ENCODE measurements at places on chromosomes 6 and 20.

DNA sequence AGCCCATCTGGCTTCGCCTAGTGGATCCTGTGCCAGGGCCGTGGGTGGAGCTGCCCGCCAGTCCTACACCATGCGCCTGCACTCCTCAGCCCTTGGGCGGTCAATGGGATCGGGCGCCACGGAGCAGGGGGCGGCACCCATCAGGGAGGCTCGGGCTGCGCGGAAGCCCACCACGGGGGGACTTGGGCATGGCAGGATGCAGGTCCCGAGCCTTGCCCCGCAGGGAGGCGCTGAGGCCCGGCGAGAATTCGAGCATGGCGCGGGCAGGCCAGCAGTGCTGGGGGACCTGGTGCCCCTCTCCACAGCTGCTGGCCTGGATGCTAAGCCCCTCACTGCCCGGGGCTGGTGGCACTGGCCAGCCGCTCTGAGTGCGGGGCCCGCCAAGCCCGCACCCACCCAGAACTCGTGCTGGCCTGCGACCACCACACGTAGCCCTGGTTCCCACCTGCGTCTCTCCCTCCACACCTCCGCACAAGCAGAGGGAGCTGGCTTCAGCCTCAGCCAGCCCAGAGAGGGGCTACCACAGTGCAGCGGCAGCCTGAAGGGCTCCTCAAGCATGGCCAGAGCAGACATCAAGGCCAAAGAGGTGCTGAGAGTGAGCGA lies 52.4 kb downstream of the ROS1 start:
- DNase-seq, result no peak

DNA sequence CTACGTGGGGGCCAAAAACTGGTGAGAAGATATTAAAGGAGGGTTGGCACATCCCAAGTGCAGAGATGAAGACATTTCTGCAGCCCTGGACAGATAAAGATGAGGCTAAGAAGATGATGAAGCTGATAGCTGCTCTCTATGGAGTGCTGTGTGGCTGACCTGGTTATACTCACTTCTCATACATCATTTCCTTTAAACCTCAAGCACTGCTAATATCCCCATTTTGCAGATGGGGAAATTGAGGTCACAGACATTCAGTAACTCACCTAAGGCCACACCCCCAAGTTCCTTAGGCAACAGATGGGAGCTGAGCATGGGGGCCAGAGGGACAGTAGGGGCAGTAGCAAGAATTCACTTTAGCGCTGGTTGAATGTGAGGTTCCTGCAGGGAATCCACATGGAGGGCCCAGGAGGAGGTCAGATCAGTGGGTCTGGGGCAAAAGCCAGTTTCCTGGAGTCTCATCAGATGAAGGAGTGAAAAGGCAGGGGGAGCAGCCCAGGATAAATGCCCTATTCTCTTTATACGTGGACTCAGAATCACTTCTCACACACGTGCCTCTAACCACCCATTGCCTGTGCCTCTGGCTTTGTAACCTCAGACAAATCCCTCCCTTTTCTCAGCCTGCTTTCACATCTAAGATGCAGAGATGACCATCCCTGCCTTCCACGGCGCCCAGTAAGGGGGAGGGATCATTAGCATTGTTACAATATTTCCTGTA lies 125.8 kb downstream of the NFATC2 start:
- DNase-seq, result no peak

DNA sequence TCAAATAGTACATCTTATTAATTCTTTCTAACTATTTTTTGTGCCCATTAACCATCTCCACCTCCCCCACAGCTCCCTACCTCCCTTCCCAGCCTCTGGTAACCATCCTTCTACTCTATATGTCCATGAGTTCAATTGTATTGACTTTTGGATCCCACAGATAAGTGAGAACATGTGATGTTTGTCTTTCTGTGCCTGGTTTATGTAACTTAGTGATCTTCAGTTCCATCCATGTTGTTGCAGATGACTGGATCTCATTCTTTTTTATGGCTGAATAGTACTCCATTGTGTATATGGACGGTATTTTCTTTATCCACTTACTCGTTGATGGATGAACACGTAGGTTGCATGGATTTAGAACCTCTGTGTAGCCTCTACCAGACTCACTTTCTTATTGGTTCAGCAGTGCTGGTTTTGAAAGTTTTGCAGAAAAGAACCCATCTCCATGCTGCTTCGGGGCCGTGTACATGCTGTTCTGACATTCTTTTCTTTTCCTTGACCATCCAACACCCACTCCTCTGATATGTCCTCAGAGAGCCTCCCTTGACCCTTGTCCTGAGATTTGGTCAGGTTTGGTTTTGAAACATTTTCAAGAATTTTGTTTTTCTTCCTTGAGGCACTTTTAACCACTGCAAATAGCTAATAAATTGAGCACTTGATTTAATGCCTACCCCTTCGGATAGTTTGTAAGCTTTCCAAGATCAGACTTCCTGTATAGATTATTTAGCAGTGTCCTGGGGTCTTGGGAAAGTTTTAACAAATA lies 231.2 kb upstream of the ZFP64 start:
- no peak for DNase-seq

- DNase-seq, result no peak
These were observed 680.2 kb upstream of the MMS22L start for GRCh38 chr6:97963193-97963592.

GRCh38 chr6:52540286-52540902 lies 36.5 kb downstream of the TRAM2 start:
- DNase-seq, result no peak

- no peak for DNase-seq
These were observed 14.7 kb downstream of the CEP43 start for GRCh38 chr6:167013946-167014345.

DNA sequence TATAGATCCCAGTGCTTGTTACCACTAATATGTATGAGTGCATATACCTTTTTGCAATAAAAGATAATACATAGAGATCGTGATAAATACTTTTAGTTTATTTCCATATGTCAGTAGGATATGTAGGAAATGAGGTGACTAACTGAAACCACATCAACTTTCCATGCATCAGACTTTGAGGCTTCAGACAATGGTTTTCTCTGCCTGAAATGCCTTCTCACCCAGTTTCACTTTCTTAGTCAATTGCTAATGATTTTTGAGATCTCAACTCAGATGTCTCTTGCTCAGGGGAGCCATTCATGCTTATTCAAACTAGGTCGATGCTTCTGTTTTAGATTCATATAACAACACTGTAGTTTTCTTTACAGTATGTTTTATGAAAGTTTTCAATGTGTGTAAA lies 626.6 kb upstream of the ADGRB3 start:
- no peak for DNase-seq

DNA sequence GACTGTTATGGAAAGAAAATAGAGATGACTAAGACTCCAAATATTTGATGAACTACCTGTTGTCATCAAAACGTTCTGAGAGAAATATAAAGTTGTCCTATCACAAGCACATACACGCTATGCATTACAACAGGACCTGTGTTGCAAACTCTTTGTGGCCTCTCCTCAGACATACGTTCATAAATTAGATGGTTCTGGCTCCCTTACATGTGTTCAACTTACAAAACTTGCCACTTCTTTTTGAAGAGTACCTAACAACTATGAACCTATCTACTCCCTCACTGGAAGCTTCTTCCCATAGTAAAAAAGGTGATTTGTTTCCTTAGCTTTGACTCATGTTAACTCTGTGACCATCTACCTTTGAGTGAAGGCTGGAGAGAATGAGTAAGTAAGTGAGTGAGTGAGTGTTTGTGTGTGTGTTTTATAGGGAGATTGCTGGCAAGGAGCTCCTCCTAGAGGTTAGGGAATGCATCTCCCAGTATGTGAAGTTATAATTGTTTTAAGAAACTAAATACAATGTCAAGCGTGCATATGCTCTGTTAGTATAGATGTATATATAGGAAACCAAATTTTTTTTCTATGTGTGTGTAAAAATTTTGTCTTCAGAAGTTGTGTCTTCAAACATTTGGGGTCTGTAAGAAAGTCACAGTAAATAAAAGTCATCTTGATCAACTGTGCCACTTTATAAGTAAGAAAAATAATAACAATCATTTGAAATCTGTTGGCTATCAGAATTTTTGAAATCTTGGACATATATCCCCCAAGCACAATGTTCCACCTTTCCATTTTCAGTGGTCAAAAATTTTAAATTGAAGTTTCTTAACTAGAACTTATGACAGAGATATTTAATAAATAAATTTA lies 1211.1 kb upstream of the GJE1 start:
- DNase-seq, result no peak

GRCh38 chr20:29079769-29080690 lies 2177.4 kb upstream of the DEFB115 start:
- DNase-seq, result peak; percentile 7

DNA sequence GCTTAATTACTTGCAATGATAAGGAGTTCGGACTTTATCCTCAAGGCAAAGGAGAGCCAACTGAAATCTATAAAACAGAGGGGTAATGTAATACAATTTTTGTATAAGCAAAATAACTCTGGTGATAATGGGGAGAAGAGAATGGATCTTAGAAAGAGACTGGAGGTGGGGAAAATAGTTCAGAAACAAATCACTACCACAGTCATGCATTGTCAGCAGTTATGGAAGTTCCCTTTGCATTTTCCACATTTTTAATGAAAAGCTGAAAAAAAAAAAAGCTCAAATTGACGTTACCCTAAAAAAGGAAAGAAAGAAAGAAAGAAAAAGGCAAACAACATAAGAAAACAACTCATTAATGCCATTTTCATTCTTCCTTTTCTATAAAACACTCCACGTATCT lies 337.6 kb upstream of the HSF2 start:
- DNase-seq, result no peak

- peak; percentile 21 for DNase-seq
These were observed 611 bp downstream of the CNPY3 start for GRCh38 chr6:42929821-42930360.

DNA sequence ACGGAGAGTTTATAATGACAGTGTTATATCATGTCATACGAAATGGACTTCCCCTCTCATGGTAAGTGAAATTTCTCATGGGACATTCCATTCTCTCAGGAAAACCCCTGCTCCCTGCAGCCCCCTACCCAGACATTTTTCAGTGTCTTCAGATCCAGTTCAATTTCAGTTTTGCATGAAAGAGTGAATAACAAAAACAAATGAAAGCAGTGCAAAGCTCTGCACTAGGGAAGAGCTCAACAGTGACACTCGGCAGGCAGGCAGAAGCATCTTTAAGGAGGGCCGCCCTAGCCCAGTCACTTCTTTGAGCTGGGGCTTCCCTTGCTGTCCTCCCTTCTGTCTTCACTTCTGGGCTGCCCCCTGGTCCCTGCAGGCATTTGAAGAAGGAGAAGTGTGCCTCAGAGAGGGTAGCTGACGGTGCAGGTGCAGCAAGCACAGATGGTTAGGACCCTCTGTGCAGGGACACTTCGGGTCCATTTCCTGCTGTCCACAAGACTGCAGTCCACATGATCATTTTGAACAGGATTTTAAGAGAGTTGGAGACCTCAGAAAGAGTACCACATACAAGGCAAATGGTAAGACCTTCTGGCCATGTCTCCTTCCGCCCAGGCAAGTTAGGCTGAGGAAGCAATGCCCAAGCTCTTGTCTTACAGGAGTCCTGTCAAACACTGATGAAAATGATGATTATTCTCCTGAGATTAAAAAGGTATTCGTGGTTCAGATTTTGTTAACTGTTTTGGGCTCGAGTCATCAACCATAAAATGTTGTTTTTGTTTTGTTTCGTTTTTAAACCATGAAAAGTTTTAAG lies 5.4 kb upstream of the DUSP22 start:
- DNase-seq, result no peak

GRCh38 chr6:135323202-135323668 lies 142.1 kb downstream of the MYB start:
- no peak for DNase-seq

GRCh38 chr6:11952316-11952715 lies 59.8 kb upstream of the HIVEP1 start:
- no peak for DNase-seq

- no peak for DNase-seq
These were observed 611 bp downstream of the EPB41L2 start for GRCh38 chr6:131062241-131063027.

DNA sequence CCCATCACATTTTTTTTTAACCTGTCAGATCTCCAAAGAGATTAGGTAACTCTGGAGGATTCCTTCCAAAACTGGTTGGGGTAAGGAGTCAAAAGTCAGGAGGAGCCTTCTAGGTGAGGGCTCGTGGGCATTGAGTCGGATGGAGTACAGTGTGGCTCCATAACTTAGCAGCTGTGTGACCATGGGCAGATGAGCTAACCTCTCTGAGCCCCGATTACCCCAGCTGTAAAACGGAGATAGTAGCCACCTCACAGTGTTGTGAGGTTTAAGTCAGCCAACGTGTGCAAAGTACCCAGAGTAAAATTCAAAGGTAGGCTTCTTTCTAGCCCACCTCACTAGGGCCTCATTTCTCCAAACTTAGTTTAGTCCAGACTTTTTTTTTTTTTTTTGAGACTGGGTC lies 151.5 kb downstream of the CD24 start:
- no peak for DNase-seq

GRCh38 chr6:9398071-9398766 lies 962.9 kb upstream of the SLC35B3 start:
- no peak for DNase-seq

DNA sequence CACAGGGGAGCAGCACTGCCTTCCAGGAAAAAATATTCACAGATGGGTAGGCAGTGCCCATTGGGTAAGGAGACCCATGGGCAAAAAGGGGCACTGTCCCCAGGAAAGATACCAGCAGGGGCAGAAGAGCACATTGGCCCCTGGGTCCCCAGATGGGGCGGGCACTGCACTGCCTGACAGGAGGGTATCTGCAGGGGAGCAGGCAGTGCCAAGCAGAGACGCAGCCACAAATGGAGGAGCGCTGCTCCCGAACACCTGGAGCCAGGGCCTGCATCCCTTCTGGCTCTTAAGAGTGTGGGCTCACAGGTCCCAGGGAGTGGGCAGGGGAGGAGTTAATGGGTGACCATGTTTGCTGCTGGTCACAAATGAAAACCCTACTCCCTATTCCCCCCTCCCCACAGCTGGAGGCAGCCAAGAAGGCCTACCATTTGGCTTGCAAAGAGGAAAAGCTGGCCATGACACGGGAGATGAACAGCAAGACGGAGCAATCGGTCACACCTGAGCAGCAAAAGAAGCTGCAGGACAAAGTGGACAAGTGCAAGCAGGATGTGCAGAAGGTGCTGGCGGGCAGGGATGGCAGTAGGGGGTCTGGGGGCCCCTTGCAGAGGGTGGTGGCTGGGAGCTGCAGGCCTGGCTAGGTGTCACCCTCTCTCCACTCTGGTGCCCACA lies 27.0 kb downstream of the SPDEF start:
- DNase-seq, result no peak

DNA sequence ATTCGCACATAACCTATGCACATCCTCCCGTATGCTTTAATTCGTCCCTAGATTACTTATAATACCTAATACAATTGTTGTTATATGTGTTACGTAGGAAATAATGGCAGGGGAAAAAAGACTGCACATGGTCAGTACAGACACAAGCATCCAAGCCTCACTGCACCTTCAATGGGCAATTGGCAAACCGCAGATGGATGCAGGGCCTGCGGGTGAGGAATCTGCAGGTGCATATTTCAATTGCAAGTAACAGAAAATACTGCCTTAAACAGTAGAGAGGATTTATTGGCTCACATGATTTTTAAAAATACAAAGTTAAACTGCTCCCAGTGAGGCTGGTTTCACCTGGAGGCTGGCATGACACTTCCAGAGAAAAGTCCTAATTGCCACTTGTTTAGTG lies 142.1 kb upstream of the MLN start:
- no peak for DNase-seq

- DNase-seq, result no peak
These were observed 94.5 kb upstream of the STXBP5 start for GRCh38 chr6:147109707-147110106.
